ENCODE measurements at places on chromosomes 16 and 17.

DNA sequence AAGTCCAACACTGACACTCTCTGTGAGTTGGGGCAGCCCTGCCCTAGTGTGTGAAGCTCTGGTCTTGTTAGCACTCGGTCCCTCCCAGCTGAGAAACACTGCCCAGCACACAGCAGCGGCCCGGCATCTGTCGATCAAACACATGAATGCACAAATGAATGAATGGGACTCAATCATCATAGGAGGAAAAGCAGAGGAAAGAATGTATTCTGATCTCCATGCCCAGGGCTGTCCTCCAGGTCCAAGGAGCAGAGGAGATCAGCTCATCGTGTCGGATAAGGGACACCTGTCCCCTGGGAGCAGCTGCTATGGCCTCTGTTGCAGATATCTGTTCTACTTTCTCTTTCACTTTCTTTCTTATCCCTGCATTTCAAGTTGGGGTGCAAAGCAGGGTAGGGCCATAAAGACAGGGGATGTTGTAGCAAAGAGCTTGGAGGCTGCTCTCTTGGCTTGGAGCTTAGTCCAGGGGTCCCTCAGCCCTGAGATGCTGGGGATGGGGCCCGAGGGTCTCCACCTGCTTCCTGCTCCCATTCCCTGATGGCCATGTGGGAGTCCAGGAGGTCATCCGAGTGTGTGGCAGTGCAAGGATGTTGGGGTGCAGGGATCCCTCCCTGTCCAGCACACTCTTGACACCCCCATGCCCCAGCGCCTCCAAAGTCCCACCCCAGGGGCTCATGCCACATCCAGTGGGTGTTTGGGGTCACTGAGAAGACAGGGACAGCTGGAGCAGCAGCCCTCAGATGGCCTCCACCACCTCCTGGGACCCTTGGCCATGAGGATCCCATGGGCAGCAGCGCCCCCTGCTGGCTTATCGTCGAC, 88.2 kb downstream of the IRF8 start:
- DNase-seq: no peak

GRCh38 chr16:85761861-85762260, 11.0 kb upstream of the C16orf74 start:
- no peak for DNase-seq

DNA sequence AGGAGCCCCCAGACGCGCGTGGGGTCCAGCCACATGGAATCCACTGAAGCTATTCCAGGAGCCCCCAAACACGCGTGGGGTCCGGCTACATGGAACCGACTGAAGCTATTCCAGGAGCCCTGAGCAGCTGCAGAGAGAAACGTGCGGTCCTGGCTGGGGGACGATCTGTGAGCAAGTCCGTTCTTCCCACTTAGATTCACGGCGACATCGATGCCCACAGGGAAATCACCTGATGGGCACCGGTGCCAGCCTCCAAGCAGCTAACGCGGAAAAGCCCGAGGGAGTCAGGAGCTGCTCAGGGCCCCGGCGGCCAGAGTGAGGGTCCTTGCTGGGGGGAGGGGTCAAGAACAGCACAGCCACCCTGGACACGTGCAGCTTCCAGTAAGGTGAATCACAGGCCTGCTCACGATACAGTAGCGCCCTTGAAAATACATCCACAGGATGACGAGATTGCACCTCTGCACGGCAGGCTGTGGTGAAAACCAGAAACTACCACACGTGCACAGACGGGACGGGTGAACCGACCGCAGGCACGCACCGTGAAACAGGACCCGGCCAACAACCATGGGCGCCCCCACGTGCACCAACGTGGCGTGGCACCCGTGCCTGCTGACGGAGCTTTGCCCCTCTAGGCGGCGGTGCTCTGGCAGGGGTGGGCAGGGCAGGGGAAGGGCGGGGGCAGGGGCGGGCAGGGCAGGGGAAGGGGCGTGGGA, 77.7 kb upstream of the GNG13 start:
- no peak for DNase-seq

- DNase-seq: no peak
These were observed 326.0 kb upstream of the C16orf82 start for GRCh38 chr16:26740771-26741170.

GRCh38 chr17:27356091-27356705, 62.3 kb downstream of the WSB1 start:
- DNase-seq: no peak

DNA sequence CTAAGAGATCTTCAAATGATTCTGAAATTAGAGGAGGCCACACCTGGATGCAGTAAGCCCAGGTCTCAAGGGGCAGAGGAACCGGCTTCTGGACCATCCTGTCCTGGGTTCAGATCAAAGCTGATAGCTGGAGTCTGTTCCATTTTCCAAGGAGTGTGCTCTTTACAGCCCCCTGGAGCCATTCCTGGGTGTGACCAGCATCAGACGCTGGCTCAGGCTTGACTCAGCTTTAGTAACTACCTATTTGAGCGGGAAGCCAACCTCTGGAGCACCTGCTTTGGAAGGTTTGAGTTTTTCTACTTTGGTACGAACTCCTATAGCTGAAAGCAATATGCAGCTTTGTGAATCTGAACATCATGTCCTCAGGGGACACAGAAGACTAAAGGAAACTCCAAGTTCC, 12.9 kb upstream of the BBS2 start:
- DNase-seq: no peak

- no peak for DNase-seq
These were observed 458 bp downstream of the ZNF200 start for GRCh38 chr16:3234543-3234856.

DNA sequence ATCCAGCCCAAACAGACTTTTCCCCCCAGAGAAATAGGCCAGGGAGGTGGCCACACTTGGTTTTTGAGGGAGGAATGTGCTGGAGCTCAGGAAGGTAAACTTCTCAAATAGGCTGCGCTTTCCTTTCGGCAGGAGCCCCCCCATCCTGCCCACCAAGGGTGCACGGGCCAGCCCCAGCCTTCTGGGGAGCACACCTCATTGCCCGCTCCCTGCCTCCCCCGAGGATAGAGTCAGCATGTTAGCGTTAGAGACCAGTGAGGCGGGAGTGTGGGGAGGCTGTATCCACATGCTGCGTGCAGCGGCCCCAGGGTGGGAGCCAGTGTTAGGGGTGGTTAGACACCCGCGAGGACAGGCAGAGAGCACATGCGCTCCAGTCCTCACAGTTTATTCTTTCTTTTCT, 42.3 kb downstream of the PIPOX start:
- DNase-seq: no peak

DNA sequence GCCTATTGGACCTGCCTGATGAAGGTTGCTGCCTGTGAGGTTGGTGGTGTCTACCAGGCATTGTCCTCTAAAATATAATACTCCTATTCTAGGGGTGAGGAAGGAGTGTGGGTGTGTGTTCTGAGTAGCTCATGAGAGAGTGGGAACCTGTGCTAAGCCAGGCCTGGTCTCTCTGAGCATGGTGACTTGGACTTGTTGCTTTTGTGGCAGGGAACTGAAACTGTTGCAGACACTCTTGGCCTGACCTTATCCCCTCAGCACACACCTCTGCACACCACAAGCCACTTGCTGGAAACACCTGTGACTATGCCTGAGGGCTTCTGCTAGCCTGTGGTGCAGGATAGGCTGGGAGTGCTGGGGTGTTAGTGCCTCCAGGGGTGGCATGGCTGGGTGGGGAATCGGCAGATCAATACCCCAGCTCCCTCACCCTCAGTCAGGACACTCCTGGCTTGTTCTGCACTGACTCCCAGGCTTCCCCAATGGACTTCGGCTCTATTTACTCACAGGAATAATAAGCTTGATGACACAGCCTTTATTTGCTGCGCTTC, 29.9 kb downstream of the PLCG2 start:
- DNase-seq: no peak

- DNase-seq: no peak
These were observed 71.6 kb downstream of the CHD9 start for GRCh38 chr16:53126390-53126789.

GRCh38 chr16:51816929-51817328, 665.9 kb upstream of the SALL1 start:
- no peak for DNase-seq

DNA sequence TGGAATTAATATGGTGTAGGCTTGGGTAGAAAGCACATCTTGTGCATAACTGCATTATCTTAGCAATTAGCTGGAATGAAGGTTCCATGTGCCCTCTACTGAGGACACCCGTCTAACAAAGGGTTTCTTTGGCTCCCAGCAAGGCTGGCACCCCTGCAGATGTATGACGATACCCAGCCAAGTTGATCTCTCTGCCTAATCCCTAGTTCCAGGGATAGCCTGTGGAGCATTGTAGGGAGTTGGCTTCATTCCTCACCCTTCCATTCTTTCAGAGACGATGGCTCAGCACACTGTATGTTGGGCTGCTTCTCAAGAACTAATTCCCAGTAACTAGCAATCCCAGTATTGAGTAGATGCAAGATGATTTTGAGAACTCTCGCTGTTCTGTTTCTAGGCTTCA, 182.5 kb downstream of the SNX29 start:
- DNase-seq: no peak

DNA sequence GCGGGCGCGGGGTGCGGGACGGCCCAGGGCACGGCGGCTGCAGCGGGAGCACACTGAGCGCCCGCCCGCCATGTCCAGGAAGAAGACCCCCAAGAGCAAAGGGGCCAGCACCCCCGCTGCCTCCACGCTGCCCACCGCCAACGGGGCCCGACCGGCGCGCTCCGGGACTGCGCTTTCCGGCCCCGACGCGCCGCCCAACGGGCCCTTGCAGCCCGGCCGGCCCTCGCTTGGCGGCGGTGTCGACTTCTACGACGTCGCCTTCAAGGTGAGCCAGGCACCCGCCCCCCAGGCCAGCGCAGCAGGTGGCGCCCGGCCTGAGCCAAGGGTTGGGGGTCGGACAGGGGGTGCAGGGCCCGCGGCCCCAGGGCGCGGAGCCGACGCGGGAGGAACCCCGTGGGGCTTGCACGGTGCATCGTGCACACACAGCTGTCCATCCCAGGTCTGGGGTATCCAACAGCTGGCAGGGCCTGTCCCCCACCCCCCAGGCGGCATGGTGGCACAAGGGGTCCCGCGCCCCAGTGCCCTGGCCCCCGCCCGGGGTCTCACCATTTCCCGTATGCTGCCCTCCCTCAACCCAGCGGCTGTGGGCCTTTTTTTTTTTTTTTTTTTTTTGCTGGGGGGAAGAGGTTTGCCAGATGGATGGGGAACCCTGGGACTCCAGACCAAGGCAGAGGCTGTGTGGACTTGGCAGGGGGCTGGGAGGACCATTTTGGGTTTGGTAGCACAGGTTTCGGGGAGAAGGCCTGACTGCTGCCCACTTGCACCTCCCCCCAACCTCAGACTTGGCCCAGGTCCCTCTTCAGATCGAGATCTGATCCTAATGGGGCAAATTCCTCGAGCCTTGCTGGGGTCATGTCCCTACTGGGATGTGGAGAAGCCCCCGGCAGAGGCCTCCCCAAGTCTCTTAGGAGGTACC, 547 bp downstream of the RAB26 start:
- no peak for DNase-seq

DNA sequence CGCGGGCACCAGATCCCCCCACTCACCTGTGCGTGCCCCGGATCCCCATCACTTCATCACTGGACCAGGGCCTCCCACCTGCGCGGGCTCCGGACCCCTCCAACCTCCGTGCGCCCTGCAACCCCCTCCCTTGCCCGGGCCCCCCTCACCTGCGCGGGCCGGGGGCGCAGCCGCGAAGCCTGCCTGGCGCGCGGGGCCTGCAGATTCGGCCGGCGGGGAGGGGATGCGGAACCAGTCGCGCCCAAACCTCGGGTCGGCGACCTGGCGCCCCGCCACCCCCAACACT, 202 bp downstream of the CEP131 start:
- no peak for DNase-seq

DNA sequence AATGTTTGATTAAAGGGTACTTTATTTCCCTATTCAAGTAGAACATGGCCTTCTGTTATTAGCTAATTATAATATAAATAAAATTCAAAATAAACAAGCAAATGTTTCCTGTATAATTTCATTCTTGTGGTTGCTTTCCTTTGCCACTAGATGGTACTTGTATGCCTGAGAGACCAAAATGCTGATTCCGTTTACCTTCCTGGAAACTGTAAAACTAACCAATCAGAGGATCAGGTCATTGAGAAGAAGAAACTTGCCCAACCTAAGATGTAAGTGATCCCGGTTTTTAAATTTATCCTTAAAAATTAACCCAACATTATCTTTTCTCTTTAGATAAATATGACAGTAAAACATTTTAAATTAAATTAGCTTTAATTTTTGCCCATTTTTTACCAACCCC, 8.1 kb upstream of the ABCA5 start:
- no peak for DNase-seq

DNA sequence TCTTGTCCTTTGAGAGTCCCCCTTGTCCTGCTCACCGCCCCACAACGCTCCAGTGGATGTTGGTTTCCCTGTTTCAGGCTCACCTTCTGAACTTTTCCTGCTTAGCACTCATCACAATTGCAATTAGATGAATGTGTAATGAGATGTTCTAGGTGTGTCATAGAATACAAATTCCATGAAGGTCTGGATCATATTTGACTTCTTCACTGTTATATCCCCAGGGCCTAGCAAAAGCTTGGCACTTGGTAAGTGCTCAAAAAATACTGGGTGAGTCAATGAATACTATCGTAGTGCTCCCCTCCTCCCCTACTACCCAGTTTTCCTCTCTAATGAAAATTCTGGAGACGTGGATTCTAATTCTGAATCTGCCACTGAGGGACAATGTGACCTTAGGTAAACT, 33.1 kb downstream of the DNAH3 start:
- no peak for DNase-seq

DNA sequence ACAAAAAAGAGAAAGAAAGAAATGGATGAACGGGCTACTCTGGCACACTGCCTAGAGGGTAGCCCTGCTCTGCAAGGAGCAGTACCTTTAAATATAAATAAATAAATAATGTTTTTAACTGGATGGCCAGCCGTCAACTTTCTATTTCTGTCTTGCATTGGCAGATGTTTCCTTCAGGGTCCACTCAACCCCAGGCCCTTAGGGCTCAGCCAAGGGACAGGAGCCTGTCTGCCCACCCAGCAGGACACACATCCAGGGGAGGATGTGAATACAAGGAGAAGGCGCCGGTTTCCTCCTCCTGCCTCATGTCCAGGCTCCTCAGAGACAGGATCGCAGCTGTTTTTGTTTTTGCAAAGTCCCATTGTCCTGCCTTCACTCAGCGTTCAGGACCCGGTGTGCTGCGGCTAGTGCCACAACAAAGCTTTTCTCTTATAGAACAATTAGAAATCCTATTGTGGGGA, 22.6 kb downstream of the TTYH2 start:
- no peak for DNase-seq

- DNase-seq: no peak
These were observed 41.1 kb downstream of the MARVELD3 start for GRCh38 chr16:71666928-71667707.
